ENCODE measurements at places on chromosomes 13 and 19. TPM values are rescaled to one million over a fixed set of nuclear protein-coding genes. Genes with fewer than 3 reads are reported as not detected.

Gene ZNF90
- not detected for total RNA-seq

Gene ZNF546
- total RNA-seq, result 2.4 TPM

Gene SPIB
- 0.18 TPM for total RNA-seq

Gene FPR1
- 0.16 TPM for total RNA-seq

Gene VAV1
- total RNA-seq, result 6.4 TPM

Gene KRTDAP
- not detected for total RNA-seq

Gene TEX29
- not detected for total RNA-seq

Gene LPAR2
- 5.9 TPM for total RNA-seq

Gene PCDH20
- not detected for total RNA-seq

Gene ZNF723
- not detected for total RNA-seq

Gene ACP7
- 0.03 TPM for total RNA-seq

Gene YJU2
- total RNA-seq, result 19.4 TPM

Gene SMIM44
- not detected for total RNA-seq

Gene KLK7
- not detected for total RNA-seq

Gene MKNK2
- 44.4 TPM for total RNA-seq

Gene DDX49
- total RNA-seq, result 27.6 TPM

Gene ZNF296
- 11.5 TPM for total RNA-seq

Gene PNMA8B
- total RNA-seq, result 0.02 TPM

Gene DBP
- 1.7 TPM for total RNA-seq

Gene LHB
- 0.19 TPM for total RNA-seq

Gene KLK14
- 0.41 TPM for total RNA-seq

Gene KIR3DL2
- total RNA-seq, result not detected

Gene CDC42EP5
- total RNA-seq, result not detected

Gene ZNF568
- 0.84 TPM for total RNA-seq

Gene PGLYRP1
- total RNA-seq, result not detected

Gene ENOX1
- 3.1 TPM for total RNA-seq

Gene APOC1
- 94.0 TPM for total RNA-seq
